ENCODE measurements at places on chromosomes 12 and 14.

DNA sequence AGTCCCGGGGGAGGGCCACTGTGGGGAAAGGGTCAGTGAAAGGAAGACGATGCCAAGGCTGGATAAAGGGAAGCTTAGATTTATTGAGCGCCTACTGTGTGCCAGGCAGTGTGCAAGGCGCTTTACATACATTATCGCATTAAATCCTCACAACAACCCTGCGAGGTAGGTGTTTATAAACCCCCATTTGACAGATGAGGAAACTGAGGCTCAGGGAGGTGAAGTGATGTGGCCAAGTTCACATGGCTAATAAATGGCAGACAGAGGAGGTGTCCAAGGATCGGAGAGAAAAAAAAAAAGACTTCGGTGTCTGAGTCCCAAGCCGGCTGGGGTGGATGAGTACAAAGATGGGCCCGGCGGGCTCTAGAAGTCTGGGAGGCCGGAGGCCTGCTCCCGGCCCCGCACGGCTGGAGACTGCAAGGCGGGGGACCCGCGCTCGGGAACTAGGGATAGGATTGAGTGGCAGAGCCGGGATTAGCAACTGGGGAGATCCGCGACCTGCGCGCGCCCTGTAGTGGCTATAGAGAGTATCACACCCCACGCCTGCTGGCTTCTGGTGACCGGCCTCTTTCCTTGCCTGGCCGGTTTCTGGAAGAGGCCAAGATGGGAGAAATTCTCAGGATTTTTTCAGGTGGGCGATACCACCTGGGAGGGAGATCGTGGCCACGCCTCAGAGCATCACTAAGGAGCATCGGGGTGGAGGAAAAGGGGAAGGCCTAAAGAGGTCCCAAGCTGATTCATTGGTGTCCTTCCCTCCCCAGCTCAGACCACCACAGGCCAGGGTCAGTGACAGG is 3.9 kb downstream of the DDN start:
- peak; percentile 60 for DNase-seq

- no peak for DNase-seq
Measured at GRCh38 chr12:49190974-49191373, 2.1 kb upstream of the TUBA1A start.

- no peak for DNase-seq
Measured at GRCh38 chr12:68977335-68977734, 44.4 kb upstream of the CPM start.

- DNase-seq, result no peak
Measured at GRCh38 chr14:68638141-68638999, 154.5 kb downstream of the ZFP36L1 start.

- DNase-seq, result no peak
Measured at GRCh38 chr12:116299064-116299463, 21.6 kb upstream of the MED13L start.

GRCh38 chr12:56522411-56523193 is 982 bp downstream of the RBMS2 start:
- no peak for DNase-seq

DNA sequence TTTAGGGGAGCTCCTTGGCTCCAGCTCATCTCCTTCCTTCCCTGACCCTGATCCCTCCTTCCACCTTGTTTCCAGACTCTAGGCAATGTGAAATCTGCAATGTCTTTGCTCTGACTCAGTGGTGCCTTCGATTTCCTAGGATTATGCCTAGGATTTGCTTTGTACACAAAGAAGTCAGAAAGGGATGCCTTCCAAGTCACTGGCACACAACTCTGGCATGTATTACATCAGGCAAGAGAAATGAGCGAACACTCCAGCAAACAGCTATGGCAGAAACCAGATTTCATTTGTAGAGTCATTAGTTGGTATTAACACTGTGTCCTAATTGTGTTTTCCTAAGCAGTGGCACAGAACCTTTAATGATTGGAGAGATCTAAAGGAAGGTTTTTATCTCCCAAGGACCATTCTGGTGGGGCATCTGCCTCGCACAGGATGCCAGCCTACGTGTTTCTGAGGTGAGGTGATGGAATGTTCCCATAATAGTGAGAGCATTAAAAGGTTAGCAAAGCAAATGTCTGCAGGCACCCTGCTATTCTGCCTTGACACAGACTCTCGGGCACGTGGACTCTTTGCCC is 84.9 kb downstream of the WSCD2 start:
- no peak for DNase-seq

DNA sequence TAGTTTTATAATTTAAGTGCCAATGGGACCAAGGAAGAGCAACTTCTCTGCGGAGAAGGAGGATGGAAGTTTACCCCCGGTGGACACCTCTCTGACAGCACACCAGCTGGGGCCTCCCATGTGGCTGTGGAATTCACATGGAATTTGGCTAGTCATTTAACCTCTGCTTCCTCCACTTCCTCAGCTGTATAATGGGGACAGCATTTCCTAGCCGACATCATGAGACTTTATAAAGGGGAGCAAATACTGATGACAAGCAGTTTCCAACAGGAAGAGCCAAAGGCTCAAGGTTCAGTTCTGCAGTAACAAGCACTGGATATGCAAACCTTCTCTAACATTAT is 7.5 kb downstream of the DUSP6 start:
- no peak for DNase-seq

DNA sequence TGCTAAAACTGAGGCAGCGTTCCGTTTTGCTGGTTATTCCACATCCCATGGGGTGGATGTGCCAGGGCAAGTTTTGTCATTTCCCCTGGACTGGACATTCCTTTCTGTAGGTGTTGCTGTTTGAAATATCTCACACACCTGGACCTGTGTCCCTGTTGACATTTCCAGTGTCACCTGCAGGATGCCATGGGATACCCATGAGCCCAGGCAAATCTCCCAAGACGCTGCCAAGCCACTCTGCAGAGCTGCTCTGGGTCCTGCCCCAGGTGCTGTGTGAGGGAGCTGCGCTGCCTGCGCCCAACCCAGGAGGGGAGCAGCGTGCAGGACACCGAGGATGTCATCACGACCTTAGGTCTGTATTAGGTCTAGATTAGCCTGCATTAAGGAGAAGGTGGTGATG is 5.2 kb upstream of the PACS2 start:
- no peak for DNase-seq

DNA sequence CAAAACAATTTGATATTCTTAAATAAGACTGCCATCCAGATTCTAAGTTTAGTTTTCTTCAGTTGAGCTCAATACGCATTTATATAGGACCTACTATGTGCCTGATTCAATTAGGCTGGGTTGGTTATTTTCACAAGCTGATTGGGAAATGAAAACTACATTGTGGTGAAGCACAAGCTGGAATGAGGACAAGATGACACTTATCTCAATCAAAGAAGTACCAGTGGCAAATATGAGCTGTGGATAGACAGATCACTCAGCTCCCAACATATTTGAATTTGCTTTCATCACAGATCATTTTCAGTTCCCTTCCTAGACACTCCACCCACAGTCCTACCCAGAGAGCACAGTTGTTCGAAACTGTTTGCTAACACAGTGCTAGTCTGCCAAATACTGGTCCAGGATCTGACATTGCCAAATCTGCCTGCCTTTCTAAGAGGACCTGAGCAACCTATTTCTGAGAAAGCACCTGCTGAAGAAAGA is 74.7 kb downstream of the LLPH start:
- no peak for DNase-seq

- no peak for DNase-seq
Measured at GRCh38 chr12:124623344-124624035, 56.1 kb upstream of the NCOR2 start.

- DNase-seq, result no peak
Measured at GRCh38 chr14:52366796-52367315, 52.7 kb downstream of the PTGER2 start.

DNA sequence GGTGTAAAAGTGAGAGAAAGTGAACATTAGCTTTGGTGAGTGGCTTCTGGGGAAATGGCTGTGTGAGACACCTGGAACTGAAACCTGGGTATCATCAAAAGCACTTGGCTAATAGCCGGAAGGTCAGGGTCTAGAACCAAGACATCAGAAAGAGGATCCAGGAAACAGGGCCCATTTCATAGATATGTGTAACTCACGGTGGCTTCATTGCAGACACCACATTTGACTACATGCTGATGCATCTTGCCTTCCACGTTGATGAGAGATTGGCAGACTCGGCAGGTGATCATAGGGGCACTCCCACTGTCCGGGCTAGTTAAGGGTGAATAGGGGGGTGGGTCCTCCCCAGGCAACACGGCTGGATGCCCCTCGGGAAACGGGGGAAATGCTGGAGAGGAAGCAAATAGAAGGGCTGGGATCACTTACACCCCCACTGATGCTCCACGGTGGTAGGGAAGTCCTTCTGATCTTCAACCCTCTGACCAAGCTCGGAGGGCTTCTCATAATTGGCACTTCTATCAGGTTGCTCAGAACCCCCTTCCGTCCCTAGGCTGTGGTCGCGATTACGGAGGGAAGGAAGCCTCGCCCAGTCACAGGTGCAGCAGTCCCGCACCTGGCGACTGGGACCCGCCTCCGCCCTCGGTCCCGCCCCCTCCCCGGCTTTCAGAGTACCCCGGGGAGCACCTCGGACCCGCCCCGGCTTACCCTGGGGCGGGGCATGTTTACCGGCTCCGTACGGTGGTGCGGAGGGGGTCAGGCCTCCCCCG is 593 bp downstream of the PIP4P1 start:
- no peak for DNase-seq

- DNase-seq, result no peak
Measured at GRCh38 chr12:50248411-50248810, 34.9 kb downstream of the LIMA1 start.

DNA sequence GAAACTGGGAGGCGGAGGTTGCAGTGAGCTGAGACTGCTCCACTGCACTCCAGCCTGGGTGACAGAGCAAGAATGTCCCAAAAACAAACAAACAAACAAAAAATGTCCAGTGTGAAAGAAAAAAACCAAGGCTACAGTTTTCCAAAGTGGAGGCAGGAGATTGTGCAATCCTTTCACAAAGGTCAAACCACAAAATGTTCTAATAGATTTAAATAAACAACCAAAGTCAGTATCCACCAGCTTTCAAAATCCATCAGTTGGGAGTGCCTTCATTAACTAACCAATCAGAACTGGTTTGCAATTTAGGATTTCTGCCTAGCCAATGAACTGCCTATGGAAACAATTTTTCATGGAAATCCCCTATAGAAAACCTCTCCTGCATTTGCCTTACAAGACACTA is 52.3 kb upstream of the TRIM9 start:
- DNase-seq, result no peak

DNA sequence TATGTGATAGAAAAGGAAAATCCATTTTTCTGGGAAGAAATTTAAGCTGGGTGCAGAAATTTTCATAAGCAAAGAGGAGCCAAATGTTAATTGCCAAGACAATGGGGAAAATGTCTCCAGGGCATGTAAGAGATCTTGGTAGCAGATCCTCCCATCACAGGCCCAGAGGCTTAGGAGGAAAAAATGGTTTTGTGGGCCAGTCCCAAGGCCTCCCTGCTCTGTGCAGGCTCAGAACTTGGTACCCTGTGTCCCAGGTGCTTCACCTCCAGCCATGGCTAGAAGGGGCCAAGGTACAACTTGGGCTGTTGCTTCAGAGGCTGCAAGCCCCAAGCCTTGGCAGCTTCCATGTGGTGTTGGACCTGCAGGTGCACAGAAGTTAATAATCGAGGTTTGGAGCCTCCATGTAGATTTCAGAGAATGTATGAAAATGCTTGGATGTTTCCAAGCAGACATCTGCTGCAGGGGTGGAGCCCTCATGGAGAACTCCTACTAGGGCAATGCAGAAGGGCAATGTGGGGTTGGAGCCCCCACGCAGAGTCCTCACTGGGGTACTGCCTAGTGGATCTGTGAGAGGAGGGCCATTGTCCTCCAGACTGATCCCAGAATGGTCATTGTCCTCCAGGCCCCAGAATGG is 77.7 kb upstream of the ATP2B1 start:
- DNase-seq, result no peak

- no peak for DNase-seq
Measured at GRCh38 chr14:60508707-60509437, at the start of gene SIX6. Gene SIX6 (plus strand): TSS chr14:60509146. CDS start chr14:60509399, 253 bp downstream.

DNA sequence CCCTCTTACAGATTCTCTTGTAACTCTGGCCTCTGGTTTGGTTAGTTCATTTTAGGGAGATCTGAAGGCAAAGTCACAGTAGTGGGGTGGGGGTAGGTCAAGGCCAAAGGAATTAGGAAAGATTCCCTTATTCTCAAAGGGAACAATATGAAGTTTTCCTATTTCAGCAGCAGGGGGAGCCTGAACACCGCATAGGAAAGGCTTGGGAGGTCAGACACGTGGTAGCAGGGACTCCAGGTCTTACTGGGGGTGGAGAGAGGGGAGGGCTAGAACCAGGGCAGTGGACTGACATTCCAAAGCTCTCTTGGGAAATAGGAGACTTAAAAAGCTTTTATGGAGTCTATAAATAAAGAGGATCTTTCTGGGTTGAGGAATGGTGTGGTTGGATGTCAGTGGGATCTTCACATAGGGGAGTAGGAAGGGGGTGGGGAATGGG is 1.3 kb downstream of the ZC3H10 start:
- no peak for DNase-seq

GRCh38 chr14:29650554-29651269 is 276.9 kb downstream of the PRKD1 start:
- DNase-seq, result no peak

DNA sequence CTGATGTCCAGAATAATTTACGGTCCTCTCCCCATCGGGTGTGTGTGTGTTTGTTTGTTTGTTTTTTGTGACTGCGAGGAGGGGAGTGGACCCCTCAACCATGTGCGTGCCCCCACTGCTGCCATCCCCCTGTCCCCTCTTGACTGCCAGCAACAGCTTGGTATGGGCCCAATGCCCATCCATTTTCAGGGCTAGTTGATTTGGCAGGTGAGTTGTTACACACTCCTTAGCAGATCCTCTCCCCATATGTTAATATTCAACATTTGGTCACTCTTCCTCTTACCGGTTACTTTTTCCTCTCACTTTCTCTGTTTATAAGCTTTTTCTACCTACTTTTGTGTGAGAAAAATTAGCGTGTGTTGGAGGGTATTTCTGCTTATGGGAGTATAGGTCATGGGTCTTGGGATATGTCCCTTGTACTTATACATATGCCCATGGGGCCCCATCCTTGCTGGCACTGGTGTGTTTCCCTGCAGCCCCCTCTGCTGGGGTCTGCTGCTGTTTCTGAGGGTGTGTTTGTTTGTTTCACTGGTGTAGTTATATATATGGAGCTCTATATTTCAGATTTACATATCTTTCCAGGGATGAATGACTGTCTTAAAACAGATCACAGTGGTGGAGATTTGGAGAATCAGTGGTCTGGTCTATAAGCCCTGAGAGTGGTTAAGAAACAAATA is 33.8 kb downstream of the ZFHX2 start:
- DNase-seq, result no peak

DNA sequence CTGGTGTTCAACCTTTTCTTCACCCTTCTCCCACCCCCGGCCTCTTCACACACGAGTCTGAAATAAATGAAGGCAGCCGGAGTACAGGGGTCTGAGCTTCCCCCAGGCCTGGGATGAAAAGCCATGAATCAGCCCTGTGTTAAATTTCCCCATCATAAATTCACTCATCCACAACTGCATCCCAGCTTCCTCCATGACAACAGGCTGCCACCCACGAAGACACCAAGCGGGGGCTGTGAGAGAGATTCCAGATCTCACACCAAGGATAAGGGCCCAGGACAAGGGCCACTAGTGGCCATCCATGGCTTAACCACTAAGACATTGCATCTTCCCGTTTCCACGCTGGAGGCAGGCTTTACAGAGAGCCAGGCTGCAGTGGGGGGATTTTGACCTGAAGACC is 93.9 kb upstream of the NCOR2 start:
- DNase-seq, result no peak

- DNase-seq, result no peak
Measured at GRCh38 chr12:51636986-51637385, 46.0 kb downstream of the SCN8A start.

Data from activated naive CD4-positive, alpha-beta T cell treated with anti-CD3 and anti-CD28 coated beads, Interleukin-2, amount 50 U/mL, for 72 hours (primary cell).